NCI-H1092 (cell line): ENCODE measurements at places on chromosomes 11 and 22.

GRCh38 chr11:70319396-70320076, 49.0 kb downstream of the PPFIA1 start:
- no peak for DNase-seq

DNA sequence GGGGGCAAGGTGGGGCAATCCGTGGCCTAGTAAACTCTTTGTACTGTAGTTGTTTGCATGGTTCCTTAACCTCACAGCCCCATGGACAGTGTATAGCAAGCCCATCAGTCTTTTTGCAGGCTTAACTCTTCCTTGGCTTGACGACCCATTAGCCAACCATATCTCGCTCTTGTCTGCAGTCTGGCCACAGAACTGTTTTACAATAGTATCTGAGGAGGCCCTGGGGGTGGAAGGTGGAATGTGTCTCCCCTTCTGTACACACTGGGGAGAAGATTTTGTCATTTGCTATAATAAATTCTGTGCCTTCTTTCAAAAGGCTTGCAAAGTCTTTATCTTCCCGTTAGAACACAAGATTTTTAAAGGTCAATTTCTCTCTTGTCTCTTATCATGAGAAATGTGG, 190.3 kb upstream of the NARS2 start:
- DNase-seq = no peak

- DNase-seq = no peak
These were observed 24.3 kb downstream of the SCN3B start for GRCh38 chr11:123630126-123630608.

- DNase-seq = no peak
These were observed 2.3 kb upstream of the PVALB start for GRCh38 chr22:36819112-36819511.

DNA sequence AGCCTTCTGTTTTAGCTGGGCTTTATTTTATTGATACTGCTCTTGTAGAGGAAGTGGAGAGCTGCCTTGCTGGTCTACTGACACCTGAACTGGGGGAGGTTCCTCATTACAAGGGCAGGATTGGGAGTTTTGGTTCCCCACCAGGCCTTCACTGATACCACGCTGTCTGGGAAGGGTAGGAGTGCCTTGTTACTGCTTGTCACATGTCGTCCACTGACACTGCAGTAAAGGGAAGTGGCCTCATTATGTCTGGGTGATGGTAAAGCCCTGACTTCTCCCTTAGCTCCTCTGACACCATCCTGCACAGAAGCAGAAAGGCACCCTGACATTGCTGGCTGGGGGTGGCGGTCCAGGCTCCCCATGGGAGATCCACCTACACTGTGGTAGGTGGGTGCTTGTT, 38.7 kb upstream of the ELF5 start:
- DNase-seq = no peak

DNA sequence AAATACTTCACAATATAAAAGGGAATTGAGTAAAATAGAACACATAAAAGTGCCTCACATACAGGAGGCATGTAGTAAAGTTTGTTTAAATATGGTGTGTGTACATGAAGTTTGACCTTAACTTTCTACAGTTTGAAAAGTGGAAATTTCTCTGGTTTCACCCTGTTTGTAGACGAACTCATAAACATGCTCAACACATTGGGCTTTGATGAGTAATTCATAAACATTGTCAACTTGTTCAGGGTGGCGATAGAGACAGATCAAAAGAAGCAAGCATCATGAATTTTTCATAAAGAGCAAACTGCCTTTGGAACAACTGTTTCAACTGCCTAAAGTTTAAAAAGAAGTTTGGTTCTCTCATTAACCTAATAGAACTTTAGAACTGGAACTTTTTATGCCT, 9.1 kb downstream of the SLN start:
- no peak for DNase-seq

- DNase-seq = no peak
These were observed 67.9 kb downstream of the KCNC1 start for GRCh38 chr11:17802491-17802890.

DNA sequence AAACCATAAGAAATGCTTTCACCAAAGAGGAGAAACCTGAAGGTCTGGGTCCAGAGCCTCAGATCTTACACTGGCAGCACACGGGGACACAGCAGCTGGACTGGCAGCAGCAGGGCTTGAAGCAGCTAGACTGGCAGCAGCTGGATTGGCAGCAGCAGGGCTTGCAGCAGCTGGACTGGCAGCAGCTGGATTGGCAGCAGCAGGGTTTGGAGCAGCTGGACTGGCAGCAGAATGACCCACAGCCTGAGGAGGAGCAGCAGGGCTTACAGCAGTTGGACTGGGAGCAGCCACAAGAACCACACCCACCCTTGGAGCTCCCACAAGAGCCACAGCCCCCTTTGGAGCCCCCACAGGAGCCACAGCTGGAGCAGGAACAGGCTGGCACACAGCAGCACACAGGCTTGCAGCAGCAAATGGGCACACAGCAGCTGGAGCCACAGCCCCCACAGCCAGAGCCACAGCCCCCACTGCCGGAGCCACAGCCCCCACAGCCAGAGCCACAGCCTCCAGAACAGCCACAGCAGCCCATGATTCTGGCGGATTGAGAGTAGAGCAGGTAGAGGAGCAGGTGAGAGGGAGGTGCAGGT, at the start of gene KRTAP5-11:
KRTAP5-11 (minus strand) TSS at position 567 of the 587 bp plus-strand sequence; CDS start at position 529, 38 bp downstream.
- no peak for DNase-seq

- no peak for DNase-seq
These were observed 43.9 kb downstream of the SGSM3 start for GRCh38 chr22:40414311-40414710.
